Fibroblast of lung (primary cell): ENCODE measurements at places on chromosomes 2 and 18. TPM values are rescaled to one million over a fixed set of nuclear protein-coding genes. Genes with fewer than 3 reads are reported as not detected.

Gene ING5
- 27.4 and 30.0 TPM in 2 replicates for total RNA-seq

Gene ITGA4
- 18.0 and 57.5 TPM in 2 replicates for total RNA-seq

Gene MFF
- total RNA-seq: 77.9 and 93.0 TPM in 2 replicates

GRCh38 chr2:49933711-49934110 lies 779.4 kb upstream of the FSHR start:
- no peak for DNase-seq

DNA sequence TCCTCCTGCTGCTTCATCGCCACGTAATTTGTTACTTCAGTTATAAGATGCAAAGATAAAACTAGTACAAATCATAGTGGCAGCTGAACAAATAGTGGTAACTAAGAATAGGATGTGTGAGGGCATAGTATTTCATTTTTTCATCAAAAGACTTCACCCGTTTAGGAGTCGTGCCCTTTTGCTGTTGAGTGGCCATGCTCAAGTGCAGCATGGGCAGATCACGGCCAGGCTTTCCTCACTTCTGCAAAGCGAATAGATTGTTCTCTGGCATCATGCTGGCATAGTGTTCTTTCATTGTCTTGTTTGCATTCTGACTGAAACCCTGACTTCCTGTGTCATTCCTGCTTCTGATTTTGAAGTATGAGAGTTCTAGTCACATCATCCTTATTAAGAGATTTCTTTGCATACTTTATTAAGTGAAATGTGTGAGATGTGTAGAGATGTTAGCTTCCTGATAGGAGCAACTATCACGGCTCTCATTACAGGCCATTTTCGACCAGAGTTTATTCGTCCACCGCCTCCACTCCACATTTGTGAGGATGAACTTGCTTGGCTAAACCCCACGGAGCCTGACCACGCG lies 11.8 kb downstream of the CNOT11 start:
- no peak for DNase-seq

DNA sequence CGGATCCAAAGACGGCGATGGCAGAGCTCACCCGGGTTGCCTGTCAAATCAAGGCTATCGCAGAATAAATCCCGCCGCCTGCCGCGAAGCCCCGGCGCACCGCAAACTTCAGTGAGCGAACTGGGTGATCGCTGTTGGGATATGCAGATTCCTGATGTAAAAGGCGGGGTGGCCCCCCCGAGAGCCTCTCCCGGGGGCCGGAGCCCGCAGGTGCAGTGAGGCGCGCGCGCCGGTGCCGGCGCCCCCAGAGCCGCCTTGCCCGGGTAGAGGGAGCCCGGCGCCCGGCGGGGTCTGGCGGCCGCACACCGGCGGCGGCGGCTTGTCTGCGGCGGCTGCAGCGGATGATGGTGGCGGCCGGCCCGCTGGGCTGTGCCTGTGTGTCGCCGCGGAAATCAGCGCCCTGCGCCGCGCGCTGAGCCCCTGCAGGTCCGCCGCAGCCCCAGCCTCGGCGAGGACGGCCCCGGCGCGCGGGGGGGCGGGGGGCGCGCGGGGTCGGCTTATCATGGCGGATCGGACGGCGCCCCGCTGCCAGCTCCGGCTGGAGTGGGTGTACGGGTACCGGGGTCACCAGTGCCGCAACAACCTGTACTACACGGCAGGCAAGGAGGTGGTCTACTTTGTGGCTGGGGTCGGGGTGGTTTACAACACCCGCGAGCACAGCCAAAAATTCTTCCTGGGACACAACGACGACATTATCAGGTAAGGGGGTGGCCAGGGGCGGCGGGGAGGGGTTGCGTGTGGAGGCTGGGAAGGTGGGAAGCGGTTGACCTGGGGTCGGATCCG lies 1.3 kb downstream of the EML6 start:
- DNase-seq: peak; percentile 6

GRCh38 chr2:64652231-64653108 lies 1.2 kb downstream of the SERTAD2 start:
- DNase-seq: peak; percentile 85

DNA sequence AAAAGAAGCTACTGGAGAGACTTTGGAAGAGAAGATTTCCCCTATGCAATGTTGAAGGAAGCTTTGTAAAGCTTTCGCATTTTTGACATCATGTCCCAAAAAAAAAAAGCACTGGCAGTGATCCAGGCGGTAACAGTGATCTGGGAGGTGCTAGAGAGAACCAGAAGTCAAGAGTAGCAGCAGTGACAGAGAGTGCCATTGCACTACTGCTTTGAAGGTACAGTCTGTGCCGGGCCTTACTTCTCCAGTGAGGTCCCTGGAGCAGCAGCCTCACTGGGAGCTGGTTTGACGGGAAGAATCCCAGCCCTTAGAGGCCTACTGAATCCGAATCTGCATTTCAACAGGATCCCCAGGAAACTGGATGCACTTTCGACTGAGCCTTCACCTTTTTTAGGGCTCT lies 50.9 kb upstream of the ATL2 start:
- no peak for DNase-seq

DNA sequence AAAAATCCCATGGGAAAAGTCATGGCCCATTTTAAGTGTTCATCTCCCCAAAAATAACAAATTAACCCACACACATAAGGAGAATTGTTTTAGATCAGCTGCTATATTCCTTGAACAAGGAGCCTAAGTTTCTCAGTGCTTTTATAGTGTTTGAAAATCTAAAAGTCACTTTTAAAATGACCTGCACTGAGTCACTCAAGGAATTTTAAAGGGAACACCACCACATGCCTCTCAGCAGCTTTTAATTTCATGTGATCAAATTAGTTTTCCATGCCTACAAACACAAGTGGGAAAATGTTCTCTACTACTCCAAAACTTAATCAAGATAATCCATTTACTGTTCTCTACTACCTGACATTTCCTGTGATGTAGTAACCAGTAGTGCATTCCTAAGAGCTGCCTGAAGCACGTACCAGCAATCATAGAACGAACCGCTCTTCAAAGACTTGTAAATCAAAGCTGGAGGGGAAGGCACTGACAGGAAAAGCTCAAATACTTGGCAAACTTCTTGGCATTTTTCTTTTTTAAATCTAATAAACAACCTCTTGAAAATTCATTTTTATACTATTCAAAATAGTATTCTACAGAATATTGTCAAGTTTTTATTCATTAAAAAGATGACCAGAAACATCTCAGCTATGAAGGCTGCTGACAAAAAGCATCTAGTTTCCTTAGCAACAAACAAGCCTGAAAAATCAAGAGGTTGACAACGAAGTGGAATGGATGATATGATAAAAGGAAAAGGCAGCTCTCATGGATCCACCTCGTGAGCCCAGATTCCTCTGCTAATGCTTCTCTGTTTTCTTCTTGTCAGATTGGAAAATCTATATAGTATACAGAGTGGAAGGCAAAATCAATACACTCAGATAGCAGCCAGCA lies 37.2 kb downstream of the LRPPRC start:
- DNase-seq: no peak

DNA sequence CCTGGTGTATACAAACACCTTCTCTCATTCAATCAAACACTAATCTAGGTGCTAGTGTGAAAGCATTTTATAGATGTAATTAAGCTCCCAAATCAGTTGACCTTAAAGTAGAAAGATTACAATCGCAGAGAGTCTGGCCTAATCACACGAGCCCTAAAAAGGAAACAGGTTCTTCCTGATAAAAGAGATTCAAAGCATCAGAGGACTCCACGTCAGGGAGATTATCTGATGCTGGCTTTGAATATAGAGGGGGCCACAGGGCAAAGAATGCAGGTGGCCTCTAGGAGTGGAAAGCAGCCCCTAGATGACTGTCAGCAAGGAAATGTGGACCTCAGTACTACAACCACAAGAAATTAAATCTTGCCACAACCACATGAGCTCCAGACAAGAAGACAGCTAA lies 28.2 kb upstream of the ZC3H15 start:
- peak; percentile 42 for DNase-seq

DNA sequence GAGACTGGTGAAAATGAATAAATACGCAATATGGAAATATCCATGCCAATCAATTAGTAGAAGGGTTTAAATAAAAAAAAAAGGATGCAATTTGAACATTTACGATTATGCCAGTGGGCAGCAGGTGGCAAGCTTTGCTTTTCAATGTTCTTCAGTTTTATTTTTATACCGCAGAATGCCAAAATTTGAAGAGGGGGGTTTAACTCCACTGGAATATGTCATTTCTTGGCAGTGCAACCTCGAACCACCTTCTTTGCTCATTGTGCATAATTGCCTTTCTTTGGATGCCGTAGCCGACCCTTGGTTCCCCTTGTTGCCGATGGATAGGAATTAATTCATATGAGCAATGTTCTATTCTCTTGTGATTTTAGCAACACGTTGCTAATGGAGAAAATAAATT lies 88.0 kb downstream of the LTBP1 start:
- DNase-seq: peak; percentile 76

DNA sequence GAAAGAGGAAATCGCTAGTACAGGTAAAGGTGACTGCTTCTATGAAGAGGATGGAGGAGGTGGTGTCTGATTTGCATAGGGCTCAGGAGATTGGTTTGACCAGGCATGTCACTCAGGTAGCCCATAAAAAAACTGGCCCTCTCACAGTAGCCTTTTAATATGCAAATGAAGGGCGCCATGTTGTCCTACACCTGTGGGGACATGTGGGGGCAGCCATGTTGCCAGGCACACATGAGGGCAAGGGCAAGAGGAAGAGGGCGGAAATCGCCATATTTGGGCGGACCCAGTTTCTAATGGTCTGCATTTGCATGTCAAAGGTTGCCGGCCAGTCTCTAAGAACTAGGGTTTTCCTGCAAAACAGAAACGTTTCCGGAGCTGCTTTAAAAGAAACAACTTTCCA lies 1330.6 kb downstream of the DSC3 start:
- DNase-seq: no peak

DNA sequence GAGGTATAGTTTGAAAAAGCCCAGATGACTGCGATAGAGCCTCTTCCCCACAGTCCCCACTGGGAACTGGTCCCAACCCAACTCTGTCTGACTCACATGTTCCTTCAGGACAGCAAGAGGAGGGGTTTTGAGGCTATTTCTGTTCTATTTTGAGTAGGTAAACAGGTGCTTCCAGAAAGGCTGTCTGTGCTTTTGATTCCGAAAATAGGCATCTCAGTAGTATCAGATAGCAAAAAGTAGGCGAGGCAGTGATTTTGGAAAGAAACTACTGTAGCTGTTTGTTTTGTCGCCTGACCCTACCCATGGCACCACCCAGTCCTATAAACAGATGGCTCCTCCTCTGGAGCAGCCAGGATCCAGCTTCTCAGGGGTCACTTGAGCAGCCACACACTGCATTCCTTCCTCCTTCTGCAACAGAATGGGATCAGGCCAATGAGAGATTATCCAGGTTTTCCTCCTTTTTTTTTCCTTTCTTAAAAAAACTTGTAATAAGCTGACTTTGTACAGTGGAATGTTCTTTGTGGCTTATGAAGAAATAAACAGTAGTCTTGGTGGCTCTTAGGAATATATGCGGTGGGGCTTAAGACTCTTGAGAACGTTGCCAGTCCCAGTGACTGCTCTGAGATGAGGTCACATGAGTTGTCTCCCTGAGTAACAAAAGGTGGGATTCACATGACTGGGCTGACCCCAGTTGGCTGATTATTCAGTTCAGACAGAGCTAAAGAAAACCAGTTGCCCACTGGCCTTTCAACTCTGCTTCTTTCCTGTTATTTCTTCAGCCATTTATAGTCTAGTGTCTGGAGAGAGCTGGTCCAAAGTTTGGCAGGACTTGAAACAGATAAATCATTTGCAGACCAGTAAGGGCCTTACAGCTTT lies 98.6 kb downstream of the KCNS3 start:
- peak; percentile 100 for DNase-seq

DNA sequence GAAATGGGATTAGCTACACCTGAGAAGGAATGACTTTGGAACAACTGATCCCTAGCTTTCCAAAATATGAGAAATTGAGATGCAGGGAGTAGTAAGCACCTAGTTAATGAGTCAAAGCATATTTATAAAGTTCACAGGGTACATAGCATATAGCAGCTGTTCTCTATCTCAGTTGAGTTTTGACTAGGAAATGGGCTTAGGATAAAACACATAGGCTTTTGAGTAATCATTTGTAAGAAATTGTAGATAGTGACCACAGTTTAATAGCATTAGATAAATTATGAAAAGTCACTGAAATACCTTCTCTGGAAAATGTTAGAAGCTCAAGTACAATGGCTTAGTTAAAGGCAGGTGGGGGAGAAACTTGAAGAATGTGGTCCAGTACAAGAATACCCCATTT lies 444.7 kb upstream of the TNP1 start:
- DNase-seq: no peak

DNA sequence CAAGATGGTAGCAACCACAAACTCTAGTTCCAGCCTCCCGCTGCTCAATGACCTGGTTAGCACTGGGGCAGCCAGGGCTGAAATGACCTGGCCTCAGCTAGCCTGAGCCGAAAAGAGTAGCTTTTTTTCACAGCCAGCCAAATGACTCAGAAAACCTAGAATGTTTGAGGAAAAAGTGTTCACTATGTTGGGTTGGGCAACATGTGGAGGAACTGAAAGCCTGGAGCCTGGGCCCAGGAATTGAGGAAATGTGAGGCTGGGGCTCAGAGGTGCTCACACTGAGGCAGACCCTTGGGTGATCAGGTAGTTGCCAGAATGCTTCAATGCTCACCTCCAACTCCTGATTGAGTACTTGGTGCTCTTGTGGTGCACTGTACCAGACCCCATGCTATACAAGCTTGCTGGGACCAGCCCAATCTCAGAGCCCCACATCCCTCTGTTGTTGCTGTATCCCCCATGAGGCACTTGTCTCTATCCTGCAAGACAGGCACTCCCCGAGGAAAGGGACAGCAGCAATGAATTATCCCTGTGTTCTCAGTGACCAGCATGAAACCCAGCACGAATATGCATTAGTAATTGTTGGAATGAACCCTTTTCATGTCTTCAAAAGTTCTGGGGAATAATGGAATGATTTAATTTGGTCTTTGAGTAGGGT lies 116.2 kb downstream of the USP34 start:
- no peak for DNase-seq

GRCh38 chr2:158715357-158715756 lies 79.8 kb upstream of the DAPL1 start:
- no peak for DNase-seq

- peak; percentile 84 for DNase-seq
These were observed 245.7 kb downstream of the IKZF2 start for GRCh38 chr2:212905640-212906201.

DNA sequence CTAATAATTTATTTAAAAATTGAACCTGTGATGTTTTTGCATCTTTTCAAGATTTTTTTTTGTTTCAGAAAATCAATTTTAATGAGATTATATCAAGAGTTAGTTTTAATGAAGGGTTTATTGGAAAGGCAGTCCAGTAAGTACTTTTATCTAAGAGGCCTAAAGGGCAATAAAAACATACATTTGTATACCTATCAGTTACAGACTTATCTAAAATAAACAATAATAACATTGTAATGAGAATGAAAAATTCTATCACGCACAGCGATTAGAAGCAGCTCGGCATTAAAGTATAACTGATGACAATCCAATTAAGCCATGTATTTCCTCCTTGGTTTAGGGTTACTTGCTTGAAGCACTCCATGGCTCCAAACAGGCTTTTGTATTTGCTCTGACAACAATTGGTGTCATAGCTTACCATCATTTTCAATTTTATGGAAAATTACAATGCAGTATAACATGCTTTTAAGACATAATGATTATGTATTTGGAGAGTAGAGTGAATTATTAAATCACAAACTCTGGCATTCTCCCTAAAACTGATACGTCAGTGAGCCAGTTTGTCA lies 629.4 kb downstream of the TSN start:
- no peak for DNase-seq
